ENCODE measurements at places on chromosomes 3 and 15.

GRCh38 chr15:52378746-52379394 lies 83.3 kb upstream of the MYO5C start:
- no peak for DNase-seq

DNA sequence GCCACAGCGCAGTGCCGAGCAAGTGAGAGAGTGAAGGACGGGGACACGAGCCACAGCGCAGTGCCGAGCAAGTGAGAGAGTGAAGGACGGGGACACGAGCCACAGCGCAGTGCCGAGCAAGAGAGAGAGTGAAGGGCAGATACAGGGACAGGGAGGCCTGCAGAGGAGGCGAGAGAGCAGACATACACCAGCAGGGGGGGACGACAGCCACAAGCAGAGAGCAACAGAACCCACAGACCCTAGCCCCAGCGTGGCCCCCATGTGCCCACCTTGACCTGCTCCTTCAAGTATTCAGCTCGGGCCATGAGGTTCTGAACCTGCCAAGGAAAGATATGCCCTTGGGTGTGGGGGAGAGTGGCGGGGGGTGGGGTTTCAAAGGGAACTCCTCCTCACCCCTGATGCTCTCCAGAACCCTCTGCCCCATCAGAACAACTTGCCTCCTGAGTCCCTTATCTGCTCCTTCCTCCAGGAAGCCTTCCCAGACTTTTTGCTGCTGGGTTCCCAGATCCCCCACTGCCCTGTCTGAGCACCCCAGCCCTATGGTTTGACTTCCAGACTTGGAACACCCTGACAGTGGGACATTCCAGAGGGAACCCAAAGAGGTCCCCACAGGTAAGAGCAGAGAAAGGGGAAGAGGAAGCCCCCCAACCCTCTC lies 5.3 kb downstream of the ULK3 start:
- no peak for DNase-seq

DNA sequence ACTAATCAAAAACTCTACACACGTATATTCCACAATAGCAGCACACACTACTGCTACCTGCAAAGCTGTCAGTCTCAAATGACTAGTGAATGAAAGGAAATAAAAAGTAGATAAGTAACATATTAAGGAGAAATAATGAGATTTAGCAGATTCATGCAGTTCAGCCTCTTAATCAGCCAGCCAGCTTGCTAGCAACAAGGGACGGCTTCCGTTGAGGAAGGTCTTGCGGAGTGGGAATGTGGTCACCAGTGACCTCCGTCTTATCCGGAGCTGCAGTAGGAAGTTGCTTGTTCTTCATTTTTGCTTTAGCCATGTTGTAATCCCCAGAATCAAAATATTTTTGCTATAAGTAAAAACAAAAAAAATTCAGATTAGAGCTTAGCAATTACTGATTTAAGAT lies 17.1 kb downstream of the ARPP19 start:
- DNase-seq: no peak

- no peak for DNase-seq
These were observed 17.2 kb upstream of the B4GALT4 start for GRCh38 chr3:119257654-119258410.

DNA sequence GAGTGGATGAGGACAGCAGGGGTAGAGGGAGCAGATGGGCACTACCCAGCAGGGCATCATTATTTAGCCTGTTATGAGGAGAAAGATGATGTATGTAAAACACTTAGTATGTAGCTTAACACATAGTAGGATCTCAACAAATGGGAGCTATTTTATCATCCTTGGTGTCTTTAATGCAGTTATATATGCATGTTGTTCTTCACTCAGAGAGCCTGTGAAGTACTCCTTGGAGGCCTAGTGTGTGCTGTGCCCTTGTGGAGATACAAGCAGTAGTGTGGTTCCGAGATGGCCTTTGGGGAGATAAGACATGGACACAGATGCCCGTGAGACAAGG lies 124.2 kb downstream of the LIPC start:
- no peak for DNase-seq

- DNase-seq: no peak
These were observed 4.7 kb upstream of the FEM1B start for GRCh38 chr15:68272721-68273271.

DNA sequence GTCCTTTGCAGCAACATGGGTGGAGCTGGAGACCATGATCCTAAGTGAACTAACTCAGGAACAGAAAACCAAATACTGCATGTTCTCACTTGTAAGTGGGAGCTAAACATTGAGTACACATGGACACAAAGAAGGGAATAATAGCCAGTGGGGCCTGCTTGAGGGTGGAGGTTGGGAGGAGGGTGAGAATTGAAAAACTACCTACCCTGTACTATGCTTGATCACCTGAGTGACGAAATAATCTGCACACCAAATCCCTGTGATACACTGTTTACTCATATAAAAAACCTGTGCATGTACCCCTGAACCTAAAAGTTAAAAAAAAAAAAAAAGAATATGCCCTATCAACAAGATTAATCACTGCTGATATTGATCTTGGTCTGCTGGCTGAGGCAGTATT lies 58.7 kb upstream of the ADAMTSL3 start:
- no peak for DNase-seq

GRCh38 chr15:28987337-28987736 lies 101.6 kb downstream of the APBA2 start:
- no peak for DNase-seq

- DNase-seq: no peak
These were observed 8.8 kb downstream of the NUSAP1 start for GRCh38 chr15:41341519-41341918.

GRCh38 chr3:10778492-10779292 lies 37.3 kb upstream of the SLC6A11 start:
- DNase-seq: no peak

GRCh38 chr3:100403362-100404249 lies 2.3 kb downstream of the LNP1 start:
- DNase-seq: no peak

- no peak for DNase-seq
These were observed 936.1 kb downstream of the PLOD2 start for GRCh38 chr3:145224886-145225285.

DNA sequence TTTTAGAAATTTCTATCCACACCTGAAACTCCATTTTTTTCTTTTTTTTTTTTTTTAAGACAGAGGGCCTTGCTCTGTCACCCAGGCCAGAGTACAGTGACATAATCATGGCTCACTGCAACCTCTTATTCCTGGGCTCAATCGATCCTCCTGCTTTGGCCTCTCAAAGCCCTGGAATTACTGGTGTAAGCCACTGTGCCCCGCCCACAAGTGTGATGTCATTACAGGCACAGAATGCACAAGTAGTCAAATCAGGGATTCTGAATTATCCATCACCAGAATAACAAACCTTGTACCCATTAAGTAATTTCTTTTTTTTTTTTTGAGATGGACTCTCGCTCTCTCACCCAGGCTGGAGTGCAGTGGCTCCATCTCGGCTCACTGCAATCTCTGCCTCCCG lies 1.9 kb downstream of the UQCRC1 start:
- no peak for DNase-seq

DNA sequence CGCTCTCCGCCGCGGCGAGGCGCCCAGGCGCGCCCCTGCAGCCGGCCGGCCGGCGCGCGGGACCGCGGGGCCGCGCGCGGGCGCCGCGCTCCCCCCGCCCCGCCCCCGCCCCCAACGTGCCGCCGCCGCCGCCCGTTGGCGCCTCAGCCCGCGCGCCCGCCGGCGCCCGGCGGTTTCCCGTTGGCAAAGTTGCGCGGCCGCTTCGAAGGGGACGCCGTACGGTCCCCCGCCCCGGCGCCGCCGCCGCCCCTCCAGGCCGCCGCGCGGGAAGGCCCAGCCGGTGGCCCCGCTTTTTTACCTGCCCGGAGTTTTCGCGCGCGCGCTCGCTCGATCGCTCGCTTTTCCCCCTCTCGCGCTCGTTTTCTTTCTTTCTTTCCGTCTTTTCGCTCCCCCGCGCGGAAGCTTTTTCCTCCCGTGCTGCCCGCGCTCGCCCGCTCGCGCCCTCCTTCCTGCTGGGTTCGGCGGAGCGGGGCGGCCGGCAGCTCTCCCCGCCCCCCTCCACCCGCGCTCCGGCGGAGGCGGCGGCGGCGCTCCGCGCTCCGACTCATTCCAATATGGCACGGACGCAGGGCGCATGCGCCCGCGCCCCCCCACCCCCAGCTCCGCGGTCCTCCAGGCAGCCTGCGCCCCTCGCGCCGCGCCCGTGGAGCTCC lies at the start of gene SFMBT1:
Gene SFMBT1 (minus strand): TSS at position 556 of the 653 bp plus-strand sequence. CDS start 76,945 bp downstream, outside the sequence.
- peak; percentile 65 for DNase-seq

DNA sequence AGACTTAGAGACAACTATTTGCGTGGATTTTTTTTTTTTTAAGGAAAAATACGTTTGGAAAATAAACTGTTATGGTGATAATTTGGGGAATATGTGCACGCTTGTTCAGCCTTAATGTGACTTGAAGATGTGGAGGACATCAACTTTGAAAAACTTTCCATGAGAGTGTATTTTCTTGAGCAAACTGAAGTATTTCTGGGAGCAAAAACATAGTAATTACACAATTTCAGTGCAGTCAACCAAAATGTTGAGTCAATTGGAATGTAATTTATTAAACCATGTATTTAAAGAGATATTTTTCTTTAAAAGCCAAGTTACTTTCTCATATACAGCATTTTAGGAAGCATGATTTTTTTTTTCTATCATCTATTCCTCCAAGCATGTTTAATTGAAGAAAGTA lies 80.3 kb upstream of the FLNB start:
- DNase-seq: no peak

GRCh38 chr15:78628227-78628626 lies 7.4 kb upstream of the CHRNA3 start:
- no peak for DNase-seq
